Stimulated activated CD4-positive, alpha-beta T cell treated with anti-CD3 and anti-CD28 coated beads, Interleukin-4, amount 100 ng/mL, for 48 hours (primary cell): ENCODE measurements at places on chromosomes 5 and 9.

GRCh38 chr5:157463621-157464518 lies 3.9 kb downstream of the NIPAL4 start:
- DNase-seq: no peak

GRCh38 chr9:87372356-87372851 lies 125.3 kb upstream of the DAPK1 start:
- no peak for DNase-seq

GRCh38 chr9:98807070-98807813 lies at the start of gene GALNT12:
Gene GALNT12 (plus strand): TSS chr9:98807670. CDS start chr9:98807699, 29 bp downstream.
- no peak for DNase-seq

DNA sequence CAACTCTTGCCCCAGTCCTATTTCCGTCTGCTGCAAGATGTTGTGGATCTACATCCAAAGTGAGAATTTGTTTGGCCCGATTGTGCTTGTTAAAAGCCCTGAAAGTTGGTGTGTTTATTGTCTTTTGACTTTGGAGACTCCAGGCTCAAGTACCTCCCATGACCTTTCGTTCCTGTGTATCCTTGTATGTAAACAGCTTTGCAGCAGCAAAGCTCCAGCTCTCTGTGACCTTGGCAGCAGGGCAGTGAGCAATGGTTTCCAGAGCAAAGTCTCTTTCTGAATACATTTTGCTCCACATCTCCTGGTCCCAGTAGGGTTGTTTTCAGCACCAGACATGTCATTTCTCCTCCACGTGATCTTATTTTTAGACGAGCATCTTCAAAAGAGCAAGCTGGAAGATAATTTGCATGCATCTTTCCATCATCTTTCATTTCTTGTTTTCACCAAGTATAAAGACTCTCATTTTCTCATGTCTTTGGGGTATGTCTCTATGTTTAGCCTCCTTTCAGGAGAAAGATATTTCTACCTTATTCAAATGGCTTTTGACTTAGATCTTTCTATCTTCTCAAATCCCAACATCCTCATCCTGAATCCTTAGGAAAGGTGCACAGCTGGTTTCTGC lies 68.1 kb upstream of the ERCC6L2 start:
- DNase-seq: no peak

GRCh38 chr9:88641456-88642240 lies 106.7 kb downstream of the NXNL2 start:
- DNase-seq: no peak

GRCh38 chr9:92525306-92525705 lies 10.5 kb downstream of the ECM2 start:
- no peak for DNase-seq

DNA sequence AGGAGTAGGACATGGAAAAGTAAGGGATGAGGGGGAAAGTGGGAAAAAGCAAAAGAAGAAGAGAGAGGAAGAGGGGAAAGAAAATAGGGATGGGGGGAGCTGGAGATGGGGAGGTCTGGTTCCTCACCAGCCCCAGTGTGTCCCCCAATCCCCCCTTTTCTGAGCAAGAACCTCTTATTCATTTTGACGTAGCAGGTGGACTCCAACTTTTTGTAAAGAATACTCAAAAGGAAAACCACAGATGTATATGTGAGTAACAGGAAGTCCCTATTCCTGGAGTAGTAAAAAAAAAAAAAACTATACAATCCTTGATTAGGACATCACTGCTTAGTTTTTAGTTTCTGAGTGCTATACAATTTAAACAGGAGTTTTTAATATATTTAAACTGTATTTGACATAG lies 3.9 kb upstream of the CFAP95 start:
- no peak for DNase-seq

DNA sequence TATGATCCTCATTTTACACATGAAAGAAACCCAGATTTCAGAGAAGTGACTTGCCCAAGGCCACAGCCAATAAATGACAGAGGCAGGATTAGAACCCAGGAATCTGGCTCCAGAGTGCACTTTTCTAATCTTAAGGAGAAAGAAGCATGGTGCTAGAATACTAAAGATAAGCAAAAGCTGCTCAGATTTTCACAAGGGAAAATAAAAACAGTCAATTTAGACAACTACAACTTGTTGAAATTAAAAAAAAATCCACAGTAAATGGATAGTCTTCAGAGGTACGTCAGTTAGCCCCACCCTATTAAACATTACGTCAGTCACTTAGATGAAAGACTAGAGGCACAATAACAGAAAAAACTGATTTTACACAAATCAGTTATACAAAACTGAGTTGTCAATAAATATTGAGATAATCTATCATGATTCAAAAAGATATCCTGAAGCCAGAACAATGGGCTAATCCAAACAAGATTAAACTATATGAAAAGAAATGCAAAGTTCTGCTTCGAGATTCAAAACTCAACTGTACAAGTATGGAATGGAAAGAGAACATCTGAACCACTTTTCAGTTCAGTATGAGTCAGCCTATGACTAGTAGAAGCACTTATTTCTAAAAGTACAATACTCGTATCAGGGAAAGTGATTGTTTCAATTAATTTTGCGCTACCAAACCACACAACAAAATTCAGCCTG lies 9.3 kb downstream of the TMEM245 start:
- DNase-seq: no peak

DNA sequence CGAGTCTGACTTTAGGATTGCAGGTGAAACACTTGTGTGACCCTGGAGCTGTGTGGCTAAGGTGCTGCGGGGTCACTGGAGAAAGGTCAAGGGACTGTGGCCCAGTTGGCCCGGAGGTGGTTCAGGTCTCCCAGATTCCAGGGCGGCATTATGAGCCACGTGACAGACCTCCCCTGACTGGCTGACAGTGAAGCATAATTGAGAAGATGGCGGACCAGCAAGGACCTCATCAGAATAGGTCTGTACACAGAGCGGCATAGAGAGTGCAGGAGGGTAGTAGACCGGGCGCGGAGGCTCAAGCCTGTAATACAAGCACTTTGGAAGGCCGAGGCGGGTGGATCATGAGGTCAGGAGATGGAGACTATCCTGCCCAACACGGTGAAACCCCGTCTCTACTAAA lies 815 bp upstream of the ODF2 start:
- no peak for DNase-seq

GRCh38 chr9:114240647-114241558 lies 82.0 kb upstream of the ORM1 start:
- DNase-seq: no peak

DNA sequence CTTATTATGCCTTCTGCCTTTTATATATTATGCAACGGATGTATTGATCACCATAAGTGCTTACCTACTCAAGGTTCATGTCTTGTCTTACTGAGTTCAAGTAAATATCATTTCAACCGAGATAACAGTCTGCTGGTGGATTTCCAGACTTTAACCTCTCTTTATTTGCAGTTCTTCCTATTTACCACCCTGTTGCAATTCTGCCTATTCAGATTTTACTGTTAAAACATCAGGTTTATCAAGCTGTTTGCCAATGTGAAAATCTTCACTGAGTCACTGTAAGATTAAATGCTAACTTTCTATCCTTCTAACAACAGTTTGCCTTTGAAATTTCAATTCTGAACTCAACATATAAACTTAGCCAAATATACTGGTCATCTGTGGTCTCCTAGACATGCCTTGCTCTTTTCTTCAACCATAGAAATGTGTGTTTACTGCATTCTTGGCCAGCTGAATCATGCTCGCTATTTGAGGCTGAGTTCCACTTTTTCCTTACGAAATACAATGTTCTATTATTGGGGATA lies 471.7 kb upstream of the RORB start:
- DNase-seq: no peak

DNA sequence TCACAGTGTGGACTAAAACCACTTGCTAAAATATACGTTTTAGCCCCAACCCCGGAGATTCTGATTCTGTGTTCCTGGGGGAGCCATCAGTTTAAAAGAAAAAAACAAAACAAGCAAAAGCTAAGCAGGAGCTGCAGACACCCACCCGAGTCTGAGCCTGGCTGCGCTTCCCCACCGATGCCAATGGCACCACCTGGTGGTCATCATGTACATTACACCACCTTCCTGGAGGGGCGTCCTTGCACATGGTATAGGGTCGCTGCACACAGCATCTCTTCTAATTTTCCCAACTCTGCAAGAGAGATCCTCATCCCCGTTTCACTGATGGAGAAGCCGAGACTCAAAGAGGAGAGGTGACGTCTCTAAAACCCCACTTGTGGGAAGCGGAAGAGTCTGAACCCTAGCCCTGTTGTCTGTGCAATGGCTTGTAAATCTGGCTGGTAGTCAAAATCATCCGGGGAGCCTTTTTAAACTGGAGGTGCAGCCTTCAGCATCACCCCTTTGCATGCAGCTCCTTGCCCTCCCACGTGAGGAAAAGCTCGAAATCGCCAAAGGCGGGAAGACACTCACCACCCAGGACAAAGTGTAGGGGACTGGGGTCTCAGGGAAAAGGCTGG lies 23.1 kb upstream of the CNOT6 start:
- peak; percentile 11 for DNase-seq
